ENCODE measurements at places on chromosomes 6 and 20.

DNA sequence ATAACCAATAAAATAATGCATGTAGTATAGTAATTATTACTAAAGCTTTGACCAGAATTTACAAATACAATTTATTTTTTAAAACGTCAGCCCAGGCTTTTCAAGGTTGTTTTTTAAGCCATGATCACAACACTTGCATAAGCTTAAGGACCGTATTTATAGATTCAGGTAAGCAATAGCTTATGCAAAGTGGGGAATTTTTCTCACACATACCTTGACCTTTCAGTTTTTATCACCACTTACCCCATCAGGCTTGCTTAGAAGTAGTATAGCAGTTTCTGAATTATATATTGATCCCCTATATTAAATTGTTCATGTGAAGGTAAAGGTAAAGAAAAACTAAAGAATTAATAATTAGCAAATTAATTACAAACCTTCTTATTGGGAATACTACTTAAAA, 232.3 kb upstream of the FKBP1C start:
- H3K4me3 ChIP-seq, result no peak overlapping the region
- H3K27ac ChIP-seq, result no peak overlapping the region
- no peaks in the 10 kb centered on the region for H3K27me3 ChIP-seq
- no peaks in the 10 kb centered on the region for H3K4me1 ChIP-seq
- DNase-seq, result no peak

GRCh38 chr6:126919947-126920346, 198.5 kb upstream of the RSPO3 start:
- no peak overlapping the region for H3K27ac ChIP-seq
- DNase-seq, result no peak
- H3K4me3 ChIP-seq, result no peak overlapping the region
- no peaks in the 10 kb centered on the region for H3K36me3 ChIP-seq
- no peaks in the 10 kb centered on the region for H3K27me3 ChIP-seq
- no peaks in the 10 kb centered on the region for H3K4me1 ChIP-seq

DNA sequence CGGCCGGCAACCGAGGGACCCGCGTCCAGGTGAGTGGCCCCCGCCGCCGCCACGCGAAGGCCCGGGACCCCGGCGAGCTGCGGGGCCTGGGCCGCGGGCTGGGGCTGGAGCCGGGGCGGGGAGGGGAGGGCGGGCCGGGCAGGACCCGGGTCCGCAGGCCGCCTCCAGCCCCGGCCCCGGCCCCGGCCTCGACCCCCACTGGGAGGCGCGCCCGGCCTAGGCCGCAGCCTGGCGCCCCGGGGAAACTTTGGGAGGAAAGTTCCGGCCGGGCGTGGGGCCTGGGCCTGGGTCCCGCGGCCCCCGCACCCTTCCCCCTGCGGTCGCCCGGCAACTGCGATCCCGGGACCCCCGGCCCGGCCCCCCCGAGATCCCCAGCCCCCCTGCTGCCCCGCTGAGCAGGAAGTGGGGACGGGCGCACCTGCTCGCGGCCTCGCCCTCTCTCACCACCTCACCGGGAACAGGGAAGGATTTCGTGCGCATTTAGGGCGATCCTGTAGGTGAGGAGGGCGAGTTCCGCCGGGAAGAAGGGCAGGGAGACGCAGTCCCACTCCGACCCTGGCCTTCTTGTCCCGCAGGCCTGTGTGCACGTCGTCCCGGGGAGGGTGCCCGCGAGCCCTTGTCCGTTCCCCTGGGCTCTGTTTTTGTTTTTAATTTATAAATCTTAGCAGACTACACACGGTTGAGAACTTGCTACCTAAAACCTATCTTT, 402 bp downstream of the OSBPL2 start:
- peaks cover 5% of the 10 kb centered on the region for H3K27me3 ChIP-seq
- DNase-seq, result no peak
- H3K4me3 ChIP-seq, result peak overlapping the region; percentile 78
- H3K27ac ChIP-seq, result peak overlapping the region; percentile 65

GRCh38 chr6:167791091-167791779, 35.5 kb upstream of the AFDN start:
- DNase-seq, result no peak
- no peaks in the 10 kb centered on the region for H3K36me3 ChIP-seq
- H3K4me1 ChIP-seq, result peaks cover 3% of the 10 kb centered on the region
- no peak overlapping the region for H3K27ac ChIP-seq

- no peak overlapping the region for H3K27ac ChIP-seq
- peaks cover 26% of the 10 kb centered on the region for H3K36me3 ChIP-seq
- DNase-seq, result no peak
- peaks cover 29% of the 10 kb centered on the region for H3K4me1 ChIP-seq
- no peaks in the 10 kb centered on the region for H3K27me3 ChIP-seq
Observed at GRCh38 chr6:132491303-132491702, 21.6 kb downstream of the STX7 start.

DNA sequence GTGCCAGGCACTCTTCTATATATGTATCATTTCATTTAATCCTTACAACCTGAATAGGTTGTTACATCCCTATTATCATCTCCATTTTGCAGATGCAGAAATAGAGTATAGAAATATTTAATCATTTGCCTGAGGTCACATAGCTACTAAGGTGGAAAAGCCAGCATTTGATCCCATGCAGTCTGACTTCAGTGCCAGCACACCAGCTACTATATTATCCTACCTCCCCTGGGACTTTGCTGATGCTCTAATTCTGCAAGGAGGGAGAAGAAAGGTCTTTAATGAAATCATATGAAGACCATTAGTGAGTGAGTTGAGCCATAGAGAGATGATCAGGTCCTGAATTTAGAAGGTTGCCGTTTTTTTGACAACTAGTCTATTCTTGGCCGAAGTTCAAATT, 53.7 kb downstream of the TOP1 start:
- no peaks in the 10 kb centered on the region for H3K27me3 ChIP-seq
- no peak for DNase-seq
- no peak overlapping the region for H3K4me3 ChIP-seq
- H3K4me1 ChIP-seq, result peaks cover 20% of the 10 kb centered on the region
- no peak overlapping the region for H3K27ac ChIP-seq

DNA sequence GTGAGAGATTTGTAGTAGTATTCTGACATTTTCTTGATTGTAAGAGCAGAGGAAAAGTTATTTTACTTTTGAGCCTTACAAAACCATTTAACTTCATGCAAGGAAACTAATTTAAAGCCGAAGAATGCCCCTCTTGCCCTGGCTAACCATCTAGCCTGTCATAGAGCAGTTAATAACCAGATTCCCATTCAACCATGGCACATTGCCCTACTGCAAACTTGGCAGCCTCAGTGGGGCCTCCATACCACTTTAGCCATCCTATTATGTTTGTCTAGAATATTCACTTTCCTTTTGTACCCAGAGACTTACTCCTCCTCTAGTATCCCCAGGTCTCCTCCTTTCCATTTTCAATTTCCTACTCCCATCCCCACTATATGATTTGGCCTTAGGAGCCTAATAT, 230.9 kb downstream of the TBC1D7 start:
- no peaks in the 10 kb centered on the region for H3K4me1 ChIP-seq
- no peak overlapping the region for H3K27ac ChIP-seq
- no peaks in the 10 kb centered on the region for H3K36me3 ChIP-seq
- H3K4me3 ChIP-seq, result no peak overlapping the region

- no peak overlapping the region for H3K4me3 ChIP-seq
- H3K27me3 ChIP-seq, result no peaks in the 10 kb centered on the region
- H3K36me3 ChIP-seq, result peaks cover 44% of the 10 kb centered on the region
- H3K27ac ChIP-seq, result no peak overlapping the region
- peaks cover 3% of the 10 kb centered on the region for H3K4me1 ChIP-seq
Observed at GRCh38 chr6:136236466-136237293, 13.4 kb downstream of the MTFR2 start.

DNA sequence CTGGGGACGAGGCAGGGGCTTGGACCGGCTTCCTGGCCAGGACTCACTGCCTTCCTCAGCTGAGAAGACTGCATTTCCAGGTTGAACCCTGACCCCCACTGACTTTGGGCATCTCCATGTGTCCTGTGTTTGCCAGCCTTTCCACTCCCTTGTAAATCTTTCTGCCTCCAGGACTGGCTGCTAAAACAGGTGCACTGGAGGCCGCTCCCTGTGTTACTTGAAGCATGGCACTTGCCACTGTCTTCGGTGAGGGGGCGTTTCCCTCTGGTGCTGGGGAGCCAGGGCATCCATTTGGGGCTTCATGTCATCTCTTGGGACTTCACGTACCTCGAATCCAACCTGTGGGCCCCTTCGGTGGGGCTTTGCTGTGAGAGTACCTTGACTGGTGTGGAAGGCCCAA, 6.7 kb upstream of the RBM38 start:
- no peak for DNase-seq
- H3K4me3 ChIP-seq, result no peak overlapping the region
- H3K27me3 ChIP-seq, result no peaks in the 10 kb centered on the region

DNA sequence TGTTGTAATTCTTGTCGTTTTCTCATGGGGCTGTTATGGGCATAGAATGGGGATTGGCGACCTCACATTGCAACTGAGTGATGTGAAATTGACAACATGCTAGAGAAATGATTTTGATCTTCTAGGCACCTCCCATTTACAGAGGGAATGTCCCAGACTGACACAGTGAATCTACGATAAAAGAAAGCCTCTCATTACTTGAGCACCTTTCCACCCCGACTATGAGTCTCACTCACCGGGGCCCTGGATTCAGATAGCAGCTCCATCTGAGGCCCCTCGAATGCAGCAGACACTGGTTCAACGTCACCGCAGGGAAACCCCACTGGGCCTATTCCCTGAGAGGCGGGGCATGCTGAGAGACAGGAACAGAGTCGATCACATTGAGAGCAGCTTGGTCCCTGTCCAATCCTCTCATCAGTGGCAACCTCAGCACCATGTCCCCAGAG, 49.1 kb downstream of the NFATC2 start:
- DNase-seq, result no peak
- H3K4me3 ChIP-seq, result no peak overlapping the region
- H3K27ac ChIP-seq, result peak overlapping the region; percentile 97
- H3K36me3 ChIP-seq, result peaks cover 82% of the 10 kb centered on the region
- no peaks in the 10 kb centered on the region for H3K27me3 ChIP-seq
- H3K4me1 ChIP-seq, result peaks cover 87% of the 10 kb centered on the region

GRCh38 chr6:62974452-62974851, 236.8 kb upstream of the FKBP1C start:
- H3K4me1 ChIP-seq, result no peaks in the 10 kb centered on the region
- no peak overlapping the region for H3K4me3 ChIP-seq

DNA sequence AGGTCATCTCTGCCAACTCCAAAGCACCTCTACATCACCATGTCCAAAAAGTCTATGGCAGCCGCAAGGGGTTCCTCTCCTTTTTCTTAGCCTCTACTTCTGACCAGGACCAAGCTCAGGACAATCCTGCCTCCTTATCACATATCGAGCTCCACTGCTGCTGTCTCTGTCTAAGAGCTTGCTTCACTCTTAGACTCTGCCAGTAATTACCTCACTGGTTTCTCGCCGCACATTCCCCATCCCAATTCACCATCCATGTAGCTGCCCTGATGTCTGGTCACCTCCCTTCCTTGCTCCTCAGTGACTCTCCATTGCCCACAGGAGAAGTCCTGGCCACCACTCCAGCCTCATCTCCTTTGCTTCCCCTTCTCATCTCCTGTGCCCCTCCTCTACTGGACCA, 24.1 kb upstream of the PI16 start:
- no peak overlapping the region for H3K4me3 ChIP-seq
- no peak for DNase-seq
- peaks cover 2% of the 10 kb centered on the region for H3K4me1 ChIP-seq
